HFFc6 (cell line): ENCODE measurements at places on chromosomes 1 and 21.
A peak's percentile ranks its signal among the peaks of the same experiment; 100 is the strongest.

GRCh38 chr1:149934356-149934755 is 2.3 kb downstream of the MTMR11 start:
- no peak overlapping the region for H3K27ac ChIP-seq
- no peak for DNase-seq
- H3K4me3 ChIP-seq, result no peak overlapping the region; the same call in 1 of the 2 replicates
- H3K4me1 ChIP-seq, result peaks cover 52% of the 10 kb centered on the region
- H3K36me3 ChIP-seq, result peaks cover 24% of the 10 kb centered on the region
- H3K27me3 ChIP-seq, result peaks cover 10% of the 10 kb centered on the region

GRCh38 chr1:168550971-168551370 is 7.2 kb upstream of the XCL2 start:
- no peaks in the 10 kb centered on the region for H3K36me3 ChIP-seq
- peaks cover 7% of the 10 kb centered on the region for H3K27me3 ChIP-seq
- no peak overlapping the region for H3K27ac ChIP-seq
- H3K4me1 ChIP-seq, result no peaks in the 10 kb centered on the region; the same call in 1 of the 2 replicates

GRCh38 chr1:59128784-59129227 is 168.1 kb upstream of the FGGY start:
- peaks cover 6% of the 10 kb centered on the region; the same call in 1 of the 2 replicates for H3K36me3 ChIP-seq
- peak overlapping the region; percentile 85 for H3K27ac ChIP-seq
- peak overlapping the region; percentile 36; the same call in 1 of the 2 replicates for H3K4me3 ChIP-seq
- peak; percentile 71 for DNase-seq
- peaks cover 72% of the 10 kb centered on the region for H3K4me1 ChIP-seq

DNA sequence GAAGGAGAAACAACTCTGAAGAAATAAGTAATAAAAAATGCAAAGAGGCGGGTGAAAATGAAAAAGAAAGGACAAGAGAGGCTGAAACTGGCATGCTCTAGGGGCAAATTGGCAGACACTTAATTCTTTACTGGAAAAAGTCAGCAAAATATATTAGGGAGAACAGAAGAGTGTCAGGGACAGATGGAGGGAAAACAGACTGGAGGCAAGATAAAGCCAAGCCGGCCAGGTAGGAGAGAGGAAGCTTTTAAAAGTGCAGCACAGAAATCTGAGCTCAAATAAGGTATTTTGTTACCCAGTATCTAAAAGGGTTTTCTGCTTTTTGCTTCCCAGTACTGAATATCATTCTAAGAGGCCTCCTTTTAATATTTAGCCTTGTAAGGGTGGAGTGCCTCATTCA is 339.3 kb downstream of the PAPPA2 start:
- no peaks in the 10 kb centered on the region for H3K36me3 ChIP-seq
- H3K27me3 ChIP-seq, result no peaks in the 10 kb centered on the region
- H3K4me3 ChIP-seq, result no peak overlapping the region
- no peaks in the 10 kb centered on the region for H3K4me1 ChIP-seq
